ENCODE measurements at places on chromosomes 4 and X.

DNA sequence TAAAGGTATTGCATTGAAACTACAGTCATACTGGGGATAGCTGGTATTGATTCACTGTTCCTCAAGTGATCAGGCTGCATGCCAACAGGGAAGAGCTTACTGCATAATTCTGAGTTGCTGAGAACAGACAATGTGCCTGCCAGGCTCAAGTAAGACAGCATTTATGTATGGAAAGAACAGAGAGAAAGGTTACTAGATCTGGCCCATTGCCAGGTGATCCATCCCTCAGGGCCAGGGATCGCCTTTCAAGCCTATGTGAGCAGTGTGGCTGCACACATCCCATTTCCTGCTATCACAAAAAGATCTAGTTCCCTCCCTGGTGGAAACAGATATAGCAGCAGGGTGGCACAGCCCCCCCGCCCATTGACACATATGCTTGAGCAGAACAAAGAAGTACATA is 254.0 kb downstream of the TMA16 start:
- DNase-seq: no peak

DNA sequence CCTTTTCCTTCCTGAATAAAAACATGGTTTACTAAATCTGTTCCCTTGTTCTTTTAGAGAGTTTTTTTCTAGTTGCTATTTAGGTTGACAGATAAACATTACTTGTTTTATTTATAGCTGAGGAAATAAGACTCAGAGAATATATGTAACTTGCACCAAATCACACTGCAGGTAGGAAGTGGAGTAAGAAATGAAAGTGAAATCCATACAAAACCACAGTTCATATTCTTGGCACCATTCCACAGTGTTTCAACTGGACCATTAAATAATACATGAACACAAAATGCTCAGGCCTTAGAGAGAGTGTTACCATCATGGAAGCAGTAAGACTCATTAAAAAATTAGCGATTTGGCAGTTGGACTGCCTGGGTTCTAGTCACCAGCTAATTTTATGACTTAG is 326.9 kb upstream of the SLIT2 start:
- DNase-seq: no peak

DNA sequence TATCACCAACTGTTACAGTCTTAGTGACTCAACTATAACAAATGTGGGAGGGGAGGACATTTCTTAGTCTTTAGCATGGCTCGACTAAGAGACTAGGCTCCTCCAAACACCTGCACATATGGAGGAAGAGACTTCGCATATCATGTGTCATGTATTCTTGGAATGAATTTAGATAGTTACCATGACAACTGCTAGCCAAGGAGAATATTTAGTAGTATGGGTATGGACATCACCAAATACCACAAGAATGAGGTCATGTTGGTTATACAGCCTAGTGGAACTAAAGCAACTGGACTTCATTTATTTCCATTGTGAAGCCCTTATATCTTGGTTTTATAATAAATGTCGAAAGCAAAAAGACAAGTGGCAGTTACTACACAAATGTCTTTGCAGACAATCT is 512.3 kb downstream of the CFAP47 start:
- DNase-seq: no peak

DNA sequence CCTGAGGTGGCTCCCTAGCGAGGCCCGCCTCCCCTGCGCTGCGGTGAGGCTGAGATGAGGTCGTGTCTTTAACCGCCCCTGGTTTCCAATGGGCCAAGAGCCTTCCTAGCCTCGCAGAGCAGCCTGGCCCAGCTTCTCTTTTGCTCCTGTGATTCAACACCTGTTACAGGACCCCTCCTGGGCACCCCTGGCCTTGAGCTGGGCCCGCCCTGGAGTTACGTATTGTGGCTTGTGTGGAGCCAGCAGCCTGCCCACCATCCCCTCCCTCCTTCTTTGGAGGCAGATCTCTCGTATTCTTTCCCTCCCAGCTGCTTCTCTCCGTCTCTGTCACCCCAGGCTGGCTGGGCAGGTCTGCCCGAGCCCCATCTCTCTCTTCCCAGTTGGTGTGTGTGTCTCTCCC is 19.3 kb upstream of the UBA1 start:
- DNase-seq: no peak

GRCh38 chrX:22952010-22952409 is 47.8 kb upstream of the DDX53 start:
- DNase-seq: no peak

- no peak for DNase-seq
Observed at GRCh38 chr4:88742561-88742960, 44.9 kb upstream of the NAP1L5 start.

- no peak for DNase-seq
Observed at GRCh38 chr4:6292376-6293096, 22.9 kb downstream of the WFS1 start.

- no peak for DNase-seq
Observed at GRCh38 chr4:113607998-113608397, 153.5 kb downstream of the CAMK2D start.

DNA sequence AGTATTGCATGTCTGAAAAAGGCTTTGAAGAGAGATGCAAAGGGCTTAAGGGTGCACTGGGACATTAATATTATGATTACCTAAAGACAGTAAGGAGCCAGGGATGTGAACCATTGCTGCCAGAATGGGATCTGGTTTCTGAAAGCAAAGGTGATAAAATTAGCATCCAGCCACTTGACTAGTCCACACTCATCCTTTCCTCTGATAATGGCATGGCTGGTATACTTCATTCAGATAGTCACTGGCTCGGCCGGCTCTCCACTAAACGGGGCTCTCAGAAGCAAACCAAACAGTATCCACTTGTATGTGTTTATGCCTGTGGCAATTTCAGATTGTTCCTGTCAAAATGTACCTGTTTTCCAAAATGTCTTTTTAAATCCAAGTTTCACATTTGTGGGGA is 46.4 kb downstream of the MAMLD1 start:
- no peak for DNase-seq

GRCh38 chr4:14400307-14400706 is 602.0 kb upstream of the CPEB2 start:
- DNase-seq: no peak

DNA sequence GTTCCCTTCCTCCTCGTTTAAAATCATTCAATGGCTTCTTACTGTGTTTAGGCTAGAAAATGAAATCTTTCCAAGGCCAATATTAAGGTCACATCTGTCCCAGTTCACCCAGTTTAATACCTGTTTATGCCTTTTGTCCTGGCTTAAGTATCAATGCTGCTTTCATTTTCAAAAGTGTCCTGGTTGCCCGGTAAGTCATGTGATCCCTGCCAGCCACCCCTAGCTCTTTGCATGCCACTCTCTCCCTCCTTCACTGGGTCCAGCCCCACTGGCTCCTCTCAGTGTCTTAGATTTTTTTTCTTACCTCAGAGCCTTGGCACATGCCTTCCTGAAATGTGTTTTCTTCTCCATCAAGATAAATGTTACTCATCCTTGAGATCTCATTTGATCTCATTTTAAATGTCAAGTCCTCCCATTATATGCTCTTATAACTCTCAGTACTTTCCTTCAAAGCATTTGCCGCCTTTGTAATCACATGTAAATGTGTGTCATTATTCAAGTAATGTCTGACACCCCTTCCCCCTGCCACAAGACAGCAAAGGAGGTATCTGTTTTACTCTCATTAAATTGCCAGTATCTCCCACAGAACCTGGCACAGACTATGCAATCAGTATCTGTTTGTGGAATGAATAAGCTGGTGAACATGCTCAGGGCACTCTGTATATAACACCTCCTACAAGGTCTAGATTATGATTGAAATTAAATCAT is 472.5 kb upstream of the RPS6KA3 start:
- no peak for DNase-seq

DNA sequence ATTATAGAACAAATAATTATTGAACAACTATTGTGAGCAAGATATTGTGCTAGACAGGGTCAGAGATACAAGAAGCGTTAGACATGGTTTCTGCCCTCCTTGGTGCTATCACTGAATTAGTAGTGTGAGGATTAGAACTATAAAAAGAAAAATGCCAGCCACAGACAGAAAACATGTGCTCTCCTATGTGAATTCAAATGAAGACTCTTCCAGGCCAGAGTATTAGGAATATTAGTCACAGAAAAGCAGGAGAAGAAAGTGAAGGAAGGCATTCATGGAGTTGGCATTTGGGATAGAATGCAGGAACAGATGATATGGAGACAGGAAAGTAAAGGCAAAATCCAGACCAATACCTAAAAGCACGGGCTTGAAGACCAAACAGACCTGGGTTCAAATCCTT is 179.6 kb upstream of the TENM3 start:
- DNase-seq: no peak

GRCh38 chr4:113322736-113323135 is 273.3 kb downstream of the ANK2 start:
- DNase-seq: no peak

GRCh38 chr4:176436293-176436973 is 116.7 kb downstream of the SPCS3 start:
- no peak for DNase-seq

- no peak for DNase-seq
Observed at GRCh38 chr4:130424211-130424610, 1328.3 kb downstream of the C4orf33 start.

GRCh38 chr4:153346563-153346962 is 2.1 kb downstream of the MND1 start:
- DNase-seq: no peak

GRCh38 chr4:64781737-64782326 is 372.6 kb upstream of the TECRL start:
- DNase-seq: no peak

GRCh38 chr4:95289028-95289634 is 259.6 kb downstream of the UNC5C start:
- no peak for DNase-seq

DNA sequence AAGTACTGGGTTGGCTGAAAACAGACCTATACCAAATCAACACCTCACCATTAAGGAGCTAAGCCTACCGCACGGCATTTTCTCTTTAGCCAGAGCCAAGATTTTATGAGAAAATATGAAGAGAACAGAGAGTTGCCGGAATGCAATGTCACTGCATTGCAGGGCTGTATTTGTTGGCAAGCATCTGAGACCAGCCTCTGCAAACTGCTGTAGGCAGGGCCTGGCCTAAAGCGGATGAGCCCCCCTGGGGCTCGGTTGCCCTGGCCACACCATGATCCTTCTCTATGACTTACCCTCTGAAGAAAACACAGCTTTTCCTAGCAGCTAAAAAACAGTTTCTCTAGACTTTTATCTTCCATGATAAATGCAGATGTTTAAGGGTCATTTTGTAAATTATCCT is 120.5 kb upstream of the SORBS2 start:
- DNase-seq: no peak

- DNase-seq: no peak
Observed at GRCh38 chr4:110970642-110971041, 347.8 kb upstream of the PITX2 start.

GRCh38 chr4:42588909-42589308 is 68.0 kb downstream of the ATP8A1 start:
- DNase-seq: no peak

DNA sequence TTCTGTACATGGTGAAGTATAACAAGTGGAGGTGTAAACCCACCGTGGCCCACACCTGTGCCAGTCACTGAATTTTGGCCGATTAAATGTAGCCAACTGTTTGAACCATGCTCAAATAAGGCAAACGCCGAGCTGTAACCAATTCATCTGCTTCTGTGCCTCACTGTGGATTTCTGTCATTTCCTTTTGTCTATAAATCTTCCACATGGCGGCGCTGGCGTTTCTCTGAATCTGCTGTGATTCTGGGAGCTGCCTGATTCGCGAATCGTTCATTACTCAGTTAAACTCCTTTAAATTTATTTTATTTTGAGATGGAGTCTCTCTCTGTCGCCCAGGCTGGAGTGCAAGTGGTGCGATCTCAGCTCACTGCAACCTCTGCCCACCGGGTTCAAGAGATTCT is 19.2 kb downstream of the SUPT20HL2 start:
- no peak for DNase-seq

- DNase-seq: no peak
Observed at GRCh38 chr4:63020661-63021060, 1388.6 kb downstream of the TECRL start.

DNA sequence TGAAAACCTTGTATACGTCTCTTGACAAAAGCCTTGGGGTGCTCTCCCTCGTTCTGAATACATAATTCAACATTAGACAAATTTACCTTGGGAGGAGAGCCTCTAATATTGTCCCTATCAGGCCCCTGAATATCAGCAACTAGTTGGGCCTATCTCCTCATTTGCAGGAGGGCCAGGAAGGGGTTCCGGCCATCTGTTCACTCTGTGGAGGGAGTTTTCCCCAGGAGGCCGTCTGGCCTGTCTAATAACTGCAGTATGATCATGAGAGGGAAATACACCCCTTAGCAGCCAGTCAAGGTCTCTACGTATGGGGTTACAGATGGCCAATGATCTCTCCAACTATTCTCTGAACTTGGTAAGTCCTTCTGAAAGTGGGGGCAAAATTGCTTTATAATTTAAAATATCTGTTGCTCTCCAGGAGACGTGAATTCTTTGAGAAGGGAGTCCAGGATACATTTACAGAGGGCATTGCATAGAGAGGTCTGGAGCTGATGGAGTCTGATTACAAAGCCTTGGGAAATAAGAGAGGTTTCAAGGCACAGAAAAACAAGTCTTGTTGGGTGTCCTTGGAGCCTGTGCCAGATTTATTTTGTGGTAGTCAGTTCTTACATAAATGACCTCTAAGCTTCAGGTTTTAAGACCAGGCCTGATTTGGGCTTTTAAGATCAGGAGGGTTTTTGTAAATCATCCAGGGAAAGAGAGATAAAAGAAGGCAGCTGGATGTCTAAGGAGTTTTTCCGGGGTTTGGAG is 48.2 kb upstream of the UXT start:
- no peak for DNase-seq

GRCh38 chr4:74315376-74315775 is 7.1 kb downstream of the EPGN start:
- no peak for DNase-seq

GRCh38 chr4:10061650-10062415 is 40.5 kb upstream of the SLC2A9 start:
- DNase-seq: no peak

DNA sequence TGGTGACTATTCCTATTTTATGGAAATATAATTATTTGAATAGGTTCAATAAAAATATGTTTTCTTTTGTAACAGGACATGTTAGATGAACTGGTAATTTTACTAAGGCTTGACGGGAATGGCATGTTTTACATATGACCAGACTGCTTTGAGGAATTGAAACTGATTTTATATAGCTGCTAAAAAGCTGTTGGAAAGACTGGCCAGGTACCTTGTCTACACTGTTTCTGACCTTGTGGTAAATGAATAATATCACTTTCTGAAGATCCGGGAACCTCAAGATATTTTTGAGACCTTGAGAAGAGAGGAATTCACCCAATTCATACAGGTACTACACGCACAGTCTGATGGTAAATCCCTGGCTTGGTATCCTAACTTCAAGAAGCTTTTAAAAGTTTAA is 42.1 kb upstream of the USP46 start:
- no peak for DNase-seq

- no peak for DNase-seq
Observed at GRCh38 chr4:25563071-25563564, 92.5 kb upstream of the SLC34A2 start.

DNA sequence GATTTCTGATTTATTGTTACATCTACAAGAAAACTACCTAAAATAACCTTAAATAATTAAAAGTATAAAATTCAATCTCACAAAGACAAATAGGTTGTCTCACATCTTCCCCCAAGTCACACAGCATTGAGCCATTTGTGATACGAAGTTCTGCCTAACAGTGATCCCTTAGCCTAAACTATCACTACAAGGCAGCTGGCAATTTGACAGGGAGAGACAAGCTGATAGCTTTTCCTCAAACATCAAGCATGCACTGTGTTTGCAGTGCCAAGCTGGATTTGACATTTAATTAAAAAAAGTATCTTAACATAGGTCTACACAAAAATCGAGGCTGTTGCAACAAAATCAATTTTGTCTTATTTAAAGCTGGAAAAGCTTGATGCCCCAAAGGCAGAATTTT is 464.7 kb upstream of the TRAM1L1 start:
- DNase-seq: no peak

Measured in stimulated activated CD8-positive, alpha-beta memory T cell treated with anti-CD3 and anti-CD28 coated beads, Interleukin-15, amount 100 ng/mL, for 24 hours (primary cell).